ENCODE measurements at places on chromosomes 6 and 20.
A peak's percentile ranks its signal among the peaks of the same experiment; 100 is the strongest.

DNA sequence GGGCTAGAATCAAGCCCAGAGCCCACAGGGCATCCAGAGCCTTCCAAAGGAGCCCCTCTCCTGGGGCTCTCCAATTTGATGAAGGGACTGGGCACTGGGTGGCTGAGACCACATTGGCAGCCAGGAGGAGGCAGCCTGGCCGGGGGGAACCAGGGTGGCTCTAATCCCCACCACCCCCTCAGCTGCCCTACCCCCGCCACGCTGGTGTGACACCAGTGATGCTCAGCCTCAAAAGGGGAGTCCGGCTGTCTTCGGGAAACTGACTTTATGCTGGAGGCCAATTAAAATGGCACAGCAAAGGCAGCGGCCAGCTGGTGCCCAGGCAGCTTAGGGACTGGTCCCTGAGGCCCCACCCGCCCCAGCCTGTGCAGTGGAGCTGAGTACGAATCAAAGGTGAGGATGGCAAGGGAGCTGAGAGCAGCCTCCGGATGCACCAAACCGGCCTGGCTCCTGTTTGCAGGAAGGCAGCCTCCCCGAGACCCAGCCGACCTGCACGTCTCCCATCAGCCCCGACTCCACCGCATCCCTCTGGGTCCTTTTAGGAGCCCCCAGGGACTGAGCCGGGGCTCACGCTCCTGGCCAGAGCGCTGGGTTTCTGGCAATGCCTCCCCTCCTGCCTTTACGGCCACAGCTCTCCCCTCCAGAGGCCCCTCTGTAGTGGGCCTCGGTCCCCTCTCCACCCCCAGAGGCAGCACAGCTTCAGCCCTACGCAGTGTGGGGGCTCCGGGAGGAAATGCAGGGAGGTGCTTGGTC lies 28.5 kb downstream of the CHRNA4 start:
- H3K36me3 ChIP-seq, result peaks cover 4% of the 10 kb centered on the region
- no peak overlapping the region for H3K27ac ChIP-seq
- no peak overlapping the region for H3K4me3 ChIP-seq
- peaks cover 3% of the 10 kb centered on the region for H3K27me3 ChIP-seq
- H3K4me1 ChIP-seq, result peaks cover 21% of the 10 kb centered on the region

GRCh38 chr6:26483727-26484126 lies 16.4 kb upstream of the BTN1A1 start:
- H3K27me3 ChIP-seq, result no peaks in the 10 kb centered on the region
- no peaks in the 10 kb centered on the region for H3K36me3 ChIP-seq
- H3K4me1 ChIP-seq, result no peaks in the 10 kb centered on the region
- no peak overlapping the region for H3K27ac ChIP-seq

DNA sequence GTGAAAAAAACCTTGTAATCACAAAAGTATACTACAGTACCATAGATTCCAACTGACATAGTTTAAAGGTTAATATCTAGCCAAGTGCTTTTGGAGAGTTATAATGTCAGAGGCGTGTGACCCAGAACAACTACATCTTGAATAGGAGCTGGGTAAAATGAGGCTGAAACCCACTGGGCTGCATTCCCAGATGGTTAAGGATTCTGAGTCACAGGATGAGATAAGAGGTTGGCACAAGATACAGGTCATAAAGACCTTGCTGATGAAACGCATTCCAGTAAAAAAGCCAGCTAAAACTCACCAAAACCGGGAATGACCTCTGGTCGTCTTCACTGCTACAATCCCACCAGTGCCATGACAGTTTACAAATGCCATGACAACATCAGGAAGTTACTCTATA lies 22.4 kb upstream of the KIAA0408 start:
- no peaks in the 10 kb centered on the region for H3K4me1 ChIP-seq
- no peak for DNase-seq
- no peak overlapping the region for H3K4me3 ChIP-seq
- H3K27me3 ChIP-seq, result no peaks in the 10 kb centered on the region

DNA sequence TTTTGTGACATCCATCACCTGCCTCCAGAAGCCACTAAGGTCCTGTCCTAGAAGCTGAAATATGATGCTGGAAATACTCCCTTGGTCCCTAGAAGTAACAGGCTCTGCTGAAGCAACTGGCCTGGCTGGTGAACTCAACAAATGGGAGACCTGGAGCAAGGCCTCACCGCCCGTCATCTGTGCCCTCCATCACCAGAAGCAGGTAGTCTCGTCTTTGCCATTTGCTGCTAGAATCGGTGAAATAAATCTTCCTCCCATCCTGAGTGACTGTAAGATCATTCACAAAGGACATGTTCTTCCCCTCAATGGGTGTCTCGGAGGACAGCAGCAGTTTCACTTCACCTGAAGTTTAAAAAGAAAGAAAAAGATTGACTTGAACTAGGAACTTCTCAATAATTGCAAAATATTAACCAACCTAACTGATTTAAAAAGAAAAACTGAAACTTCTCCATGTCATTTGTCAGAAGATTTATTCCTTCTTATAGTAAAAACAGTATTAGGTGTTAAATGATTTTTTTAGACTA lies 21.0 kb downstream of the CST7 start:
- no peak overlapping the region for H3K4me3 ChIP-seq
- no peaks in the 10 kb centered on the region for H3K27me3 ChIP-seq

DNA sequence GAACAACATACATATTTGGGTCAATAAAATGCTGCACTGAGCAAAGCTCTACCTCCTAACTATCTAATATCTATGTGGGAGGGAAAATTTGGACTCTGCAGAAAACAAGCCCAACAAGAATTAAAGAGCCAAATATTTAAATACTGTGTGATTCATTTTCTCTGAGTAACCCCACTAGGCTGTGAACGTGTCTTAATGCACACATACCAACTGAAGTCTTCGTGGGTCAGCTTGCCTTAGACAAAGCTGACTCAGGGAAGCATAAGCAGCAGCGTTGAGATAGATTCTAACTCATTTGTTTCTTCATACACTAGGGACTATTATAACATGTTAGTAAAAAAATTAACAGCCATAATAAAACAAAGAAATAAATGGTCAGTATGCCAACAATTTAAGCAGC lies 114.3 kb downstream of the GJA1 start:
- no peaks in the 10 kb centered on the region for H3K27me3 ChIP-seq
- H3K27ac ChIP-seq, result no peak overlapping the region
- no peaks in the 10 kb centered on the region for H3K4me1 ChIP-seq
- no peak for DNase-seq
- H3K4me3 ChIP-seq, result no peak overlapping the region

DNA sequence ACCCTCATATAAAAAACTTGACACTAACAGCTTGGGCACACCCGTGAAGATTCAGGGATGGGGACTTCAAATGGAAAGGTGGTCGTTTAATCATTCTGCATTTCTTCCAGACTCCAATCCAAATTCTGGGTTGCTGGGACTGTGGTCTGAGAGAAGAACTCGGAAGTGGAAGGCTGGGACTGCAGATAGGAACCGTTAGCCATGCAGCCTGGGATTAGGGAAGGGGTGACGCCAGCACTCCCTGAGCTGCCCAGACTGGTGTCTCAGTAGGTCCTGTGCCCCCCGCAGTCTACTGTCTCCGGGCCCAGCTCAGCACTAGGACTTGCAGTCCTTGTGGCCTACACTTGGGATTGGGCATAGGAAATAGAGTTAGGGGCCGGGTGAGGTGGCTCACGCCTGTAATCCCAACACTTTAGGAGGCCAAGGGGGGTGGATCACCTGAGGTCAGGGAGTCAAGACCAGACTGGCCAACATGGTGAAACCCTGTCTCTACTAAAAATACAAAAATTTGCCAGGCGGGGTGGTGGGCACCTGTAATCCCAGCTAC lies 511 bp upstream of the CLIC1 start:
- no peaks in the 10 kb centered on the region for H3K27me3 ChIP-seq
- peaks cover 42% of the 10 kb centered on the region for H3K4me1 ChIP-seq
- peaks cover 24% of the 10 kb centered on the region for H3K36me3 ChIP-seq
- DNase-seq, result no peak
- peak overlapping the region; percentile 99 for H3K27ac ChIP-seq

- no peak overlapping the region for H3K4me3 ChIP-seq
- DNase-seq, result no peak
- no peaks in the 10 kb centered on the region for H3K36me3 ChIP-seq
- peaks cover 10% of the 10 kb centered on the region for H3K27me3 ChIP-seq
Measured at GRCh38 chr6:168524571-168525001, 83.6 kb downstream of the SMOC2 start.

GRCh38 chr6:132161283-132161682 lies 210.1 kb upstream of the CCN2 start:
- no peak overlapping the region for H3K27ac ChIP-seq
- DNase-seq, result no peak
- H3K4me1 ChIP-seq, result no peaks in the 10 kb centered on the region
- no peak overlapping the region for H3K4me3 ChIP-seq

- DNase-seq, result no peak
- H3K36me3 ChIP-seq, result no peaks in the 10 kb centered on the region
- no peak overlapping the region for H3K4me3 ChIP-seq
- H3K4me1 ChIP-seq, result peaks cover 19% of the 10 kb centered on the region
- no peak overlapping the region for H3K27ac ChIP-seq
Measured at GRCh38 chr6:25485821-25486534, 166.0 kb upstream of the SCGN start.

DNA sequence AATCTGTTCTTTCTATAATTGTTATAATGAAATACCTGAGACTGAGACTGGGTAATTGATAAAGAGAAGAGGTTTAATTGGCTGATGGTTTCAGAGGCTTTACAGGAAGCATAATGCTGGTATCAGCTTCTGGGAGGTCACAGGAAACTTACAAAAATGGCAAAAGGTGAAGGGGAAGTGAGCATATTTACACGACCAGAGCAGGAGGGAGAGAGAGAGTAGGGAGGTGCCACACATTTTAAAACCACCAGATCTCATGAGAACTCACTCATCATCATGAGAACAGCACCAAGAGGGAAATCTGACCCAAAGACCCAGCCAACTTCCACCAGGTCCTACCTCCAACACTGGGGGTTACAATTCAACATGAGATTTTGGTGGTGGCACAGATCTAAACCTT lies 2.6 kb upstream of the SIRPB1 start:
- no peak for DNase-seq
- no peaks in the 10 kb centered on the region for H3K36me3 ChIP-seq
- peaks cover 7% of the 10 kb centered on the region for H3K27me3 ChIP-seq
- H3K4me3 ChIP-seq, result no peak overlapping the region
- no peak overlapping the region for H3K27ac ChIP-seq

GRCh38 chr6:75760320-75760719 lies 11.3 kb downstream of the MYO6 start:
- no peak for DNase-seq
- H3K4me1 ChIP-seq, result peaks cover 28% of the 10 kb centered on the region
- peaks cover 19% of the 10 kb centered on the region for H3K36me3 ChIP-seq
- H3K27me3 ChIP-seq, result no peaks in the 10 kb centered on the region
- H3K4me3 ChIP-seq, result no peak overlapping the region

GRCh38 chr6:47700596-47700995 lies 2.2 kb downstream of the ADGRF4 start:
- H3K27ac ChIP-seq, result peak overlapping the region; percentile 63
- no peak overlapping the region for H3K4me3 ChIP-seq
- no peaks in the 10 kb centered on the region for H3K27me3 ChIP-seq
- no peaks in the 10 kb centered on the region for H3K36me3 ChIP-seq
- DNase-seq, result no peak

GRCh38 chr20:45783656-45784294 lies 7.9 kb downstream of the WFDC3 start:
- H3K27ac ChIP-seq, result no peak overlapping the region
- DNase-seq, result no peak

GRCh38 chr6:37200085-37200484 lies 30.1 kb downstream of the PIM1 start:
- no peak overlapping the region for H3K27ac ChIP-seq
- H3K36me3 ChIP-seq, result no peaks in the 10 kb centered on the region
- no peak overlapping the region for H3K4me3 ChIP-seq

DNA sequence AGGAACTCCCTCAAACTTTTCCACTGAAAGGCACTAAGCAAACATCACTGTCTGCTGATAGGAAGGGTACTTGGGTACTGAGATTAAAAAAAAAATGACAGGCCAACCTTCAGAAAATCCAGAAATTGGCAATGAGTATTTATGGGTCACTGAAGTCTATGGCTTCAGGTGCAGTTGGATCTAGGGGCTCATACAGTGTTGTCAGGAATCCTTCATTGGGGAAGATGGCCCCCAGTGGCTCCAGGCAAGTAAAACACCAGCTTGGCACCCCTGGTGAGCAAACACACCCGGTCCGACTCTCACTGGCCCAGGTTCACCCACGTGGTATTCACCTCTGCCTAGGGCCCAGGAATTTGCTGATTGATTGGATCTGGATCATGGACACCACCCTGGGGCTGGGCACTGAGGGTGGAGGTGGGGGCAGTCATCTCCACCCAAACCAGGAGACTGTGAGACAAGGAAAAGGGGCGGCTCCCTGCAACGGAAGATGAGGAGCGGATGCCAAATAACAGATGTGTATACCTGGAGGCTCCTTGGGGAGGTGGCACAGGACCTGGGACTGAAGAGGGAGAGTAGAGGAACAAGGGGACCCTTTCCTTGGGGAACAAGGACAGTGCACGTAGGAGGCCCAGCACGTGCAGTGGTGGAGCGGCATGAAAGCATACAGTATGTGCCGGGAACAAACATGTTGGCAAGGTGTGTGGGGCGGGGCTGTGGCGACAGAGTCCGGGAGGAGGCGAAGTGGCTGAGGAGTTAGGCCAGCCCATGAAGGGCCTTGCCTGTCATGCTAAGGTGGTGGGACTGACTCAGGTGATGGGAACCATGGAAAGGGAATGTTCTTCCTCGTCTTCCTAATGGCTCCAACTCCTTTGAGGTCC lies 4.7 kb downstream of the SLC2A10 start:
- no peaks in the 10 kb centered on the region for H3K36me3 ChIP-seq
- peaks cover 28% of the 10 kb centered on the region for H3K4me1 ChIP-seq
- no peak for DNase-seq
- no peaks in the 10 kb centered on the region for H3K27me3 ChIP-seq
- H3K4me3 ChIP-seq, result no peak overlapping the region
- no peak overlapping the region for H3K27ac ChIP-seq

DNA sequence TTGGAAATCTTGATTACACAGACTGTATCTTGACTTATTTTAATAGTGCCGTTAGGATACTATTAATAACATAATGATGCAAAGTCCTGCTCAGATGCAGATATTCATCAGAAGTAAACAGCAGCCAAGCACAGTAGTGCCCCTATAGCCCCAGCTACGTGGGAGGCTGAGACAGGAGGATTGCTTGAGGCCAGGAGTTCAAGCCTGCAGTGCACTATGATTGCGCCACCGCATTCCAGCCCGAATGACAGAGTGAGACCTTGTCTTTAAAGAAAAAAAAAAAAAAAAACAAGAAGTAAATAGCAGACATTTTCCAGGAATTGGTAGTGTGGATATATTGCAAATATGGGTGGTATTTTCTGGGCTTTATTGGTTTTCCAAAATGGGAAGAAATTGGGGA lies 61.8 kb downstream of the TULP4 start:
- H3K4me1 ChIP-seq, result no peaks in the 10 kb centered on the region
- no peak overlapping the region for H3K27ac ChIP-seq
- DNase-seq, result no peak
- H3K4me3 ChIP-seq, result no peak overlapping the region

- DNase-seq, result no peak
- no peaks in the 10 kb centered on the region for H3K36me3 ChIP-seq
- H3K4me1 ChIP-seq, result peaks cover 55% of the 10 kb centered on the region
- no peak overlapping the region for H3K4me3 ChIP-seq
- no peaks in the 10 kb centered on the region for H3K27me3 ChIP-seq
Measured at GRCh38 chr6:139853302-139853992, 479.0 kb upstream of the CITED2 start.

- no peak overlapping the region for H3K4me3 ChIP-seq
- no peak overlapping the region for H3K27ac ChIP-seq
- DNase-seq, result no peak
- no peaks in the 10 kb centered on the region for H3K4me1 ChIP-seq
- peaks cover 33% of the 10 kb centered on the region for H3K27me3 ChIP-seq
Measured at GRCh38 chr20:46221256-46221833, 87.0 kb downstream of the CDH22 start.
